ENCODE measurements at places on chromosomes 6 and 20.

DNA sequence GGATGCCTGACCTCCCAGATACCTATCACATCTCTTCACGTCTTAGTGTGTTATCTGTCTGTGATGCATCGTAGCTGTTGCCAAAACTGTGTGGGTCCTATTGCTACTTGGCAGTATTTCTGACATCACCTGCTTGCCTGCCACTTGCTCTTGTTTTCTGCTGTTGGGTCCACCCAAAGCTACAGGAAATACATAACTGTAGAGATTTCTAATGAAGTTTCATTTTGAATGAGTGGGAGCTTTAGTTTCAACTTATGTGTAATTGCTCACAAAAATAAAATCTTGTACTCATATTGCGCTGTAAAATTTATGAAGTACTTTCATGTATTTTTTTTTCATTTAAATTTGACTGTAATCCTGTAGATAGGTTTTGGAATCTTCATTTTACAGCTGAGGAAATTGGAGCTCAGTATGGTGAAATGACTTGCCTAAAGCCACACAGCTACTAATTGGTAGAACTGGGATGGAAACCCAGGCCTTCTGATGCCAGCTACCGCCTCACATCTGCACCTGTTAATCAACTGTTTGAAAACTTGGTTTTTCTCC is 113.6 kb upstream of the MAN1A1 start:
- no peak for DNase-seq

- DNase-seq, result no peak
Measured at GRCh38 chr6:150741633-150742200, 123.8 kb upstream of the MTHFD1L start.

DNA sequence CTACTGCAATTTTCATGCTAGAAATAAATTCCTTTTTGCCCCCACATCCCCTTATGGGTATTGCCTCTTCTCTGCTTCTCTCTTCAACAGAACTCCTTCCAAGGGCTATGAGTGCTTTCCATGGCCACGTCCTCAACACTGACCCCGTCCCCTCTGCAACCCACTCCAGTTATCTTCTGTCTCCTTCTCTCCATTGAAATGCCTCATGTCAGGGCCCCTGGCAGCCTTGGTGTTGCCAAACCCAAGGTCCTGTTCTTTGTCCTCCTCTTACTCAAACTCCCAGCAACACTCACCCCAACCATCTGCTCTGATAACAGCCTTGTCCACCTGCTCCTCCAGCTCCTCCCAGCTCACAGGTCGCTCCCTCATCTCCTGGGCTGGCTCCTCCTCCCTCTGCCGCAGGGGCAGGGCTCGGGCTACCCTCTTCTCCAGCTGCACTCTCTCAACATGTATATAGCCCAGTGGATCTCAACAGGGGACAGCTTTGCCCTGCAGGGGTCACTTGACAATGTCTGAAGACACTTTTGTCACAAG is 196.1 kb upstream of the QKI start:
- DNase-seq, result no peak

GRCh38 chr6:100617633-100618350 is 153.1 kb upstream of the SIM1 start:
- no peak for DNase-seq

- no peak for DNase-seq
Measured at GRCh38 chr20:44644667-44645131, 6.8 kb downstream of the ADA start.

GRCh38 chr6:127119102-127120022 is 891 bp downstream of the RSPO3 start:
- DNase-seq, result no peak

DNA sequence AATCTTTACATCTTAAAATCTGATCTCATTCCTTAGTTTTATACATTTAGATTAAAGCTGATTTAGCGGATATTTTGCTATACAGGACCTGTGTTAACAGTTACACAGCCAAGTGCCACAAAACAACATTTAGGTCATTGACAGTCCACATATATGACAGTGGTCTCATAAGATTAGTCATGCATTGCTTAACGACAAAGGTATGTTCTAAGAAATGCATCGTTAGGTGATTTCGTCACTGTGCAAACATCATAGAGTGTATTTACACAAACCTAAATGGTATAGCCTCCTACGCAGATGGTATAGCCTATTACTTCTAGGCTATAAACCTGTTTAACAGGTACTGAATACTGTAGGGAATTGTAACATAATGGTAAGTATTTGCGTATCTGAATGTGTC is 21.6 kb downstream of the ADGRG6 start:
- DNase-seq, result no peak

GRCh38 chr6:137350857-137351256 is 131.7 kb upstream of the IFNGR1 start:
- no peak for DNase-seq

GRCh38 chr6:152150196-152150595 is 342.7 kb downstream of the ESR1 start:
- DNase-seq, result no peak

GRCh38 chr6:46511320-46511719 is 20.1 kb upstream of the RCAN2 start:
- no peak for DNase-seq

DNA sequence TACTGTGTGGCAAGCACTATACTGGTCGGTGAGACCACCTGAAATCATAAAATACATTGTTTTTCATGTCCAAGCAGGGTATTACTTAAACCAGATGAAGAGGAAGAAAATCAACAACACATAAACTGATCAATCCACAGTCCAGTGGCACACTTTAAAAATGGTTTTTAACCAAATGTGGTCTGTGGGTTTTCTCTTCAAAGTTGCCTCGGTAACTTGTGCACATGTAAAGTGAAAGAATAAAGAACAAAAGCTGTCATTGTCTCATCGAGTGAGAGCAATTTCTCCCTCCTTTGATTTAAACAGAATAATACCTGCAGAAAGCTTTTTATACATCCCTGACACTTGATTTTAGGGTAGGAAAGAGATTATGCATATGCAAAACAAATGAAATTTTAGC is 3.7 kb downstream of the FLRT3 start:
- no peak for DNase-seq

- no peak for DNase-seq
Measured at GRCh38 chr20:49510562-49511122, 28.2 kb upstream of the KCNB1 start.

GRCh38 chr20:32236048-32236533 is 28.4 kb downstream of the POFUT1 start:
- no peak for DNase-seq

DNA sequence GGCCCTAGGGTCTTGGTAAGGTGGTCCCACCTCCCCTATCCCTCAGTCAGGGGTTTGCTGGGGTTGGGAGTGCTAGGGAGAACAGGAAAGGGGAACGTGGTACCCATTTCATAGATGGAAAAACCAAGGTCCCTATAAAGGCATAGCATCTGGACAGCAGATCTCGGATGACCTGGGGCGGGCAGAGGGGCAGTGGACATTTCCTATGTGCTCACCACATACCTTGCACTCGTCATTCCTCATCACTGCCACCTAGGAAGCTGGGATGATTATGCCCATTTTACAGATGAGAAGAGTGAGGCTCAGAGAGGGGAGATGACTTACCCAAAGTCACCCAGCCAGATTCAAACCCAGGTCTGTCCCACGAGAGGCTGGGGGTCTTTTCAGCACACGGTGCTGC is 12.1 kb downstream of the MYLK2 start:
- no peak for DNase-seq

DNA sequence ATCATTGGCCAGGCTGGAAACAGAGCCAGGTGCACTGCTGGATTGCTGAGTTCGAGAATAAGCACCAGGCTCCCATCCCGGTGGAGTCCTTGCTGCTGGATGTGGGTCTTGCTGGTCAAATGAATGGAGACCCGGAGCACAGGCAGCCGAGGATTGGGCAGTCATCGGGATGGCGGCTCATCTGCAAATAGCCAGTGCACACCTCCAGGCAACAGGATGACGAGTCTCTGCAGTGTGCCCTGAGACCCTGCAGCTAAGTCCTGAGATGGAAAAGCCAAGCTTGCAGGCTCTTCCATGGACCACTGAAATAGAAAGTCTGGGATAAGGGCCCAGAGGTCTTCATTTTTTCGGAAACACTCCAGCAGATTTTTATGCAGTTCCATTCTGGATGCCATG is 143.5 kb downstream of the WDR27 start:
- DNase-seq, result no peak

DNA sequence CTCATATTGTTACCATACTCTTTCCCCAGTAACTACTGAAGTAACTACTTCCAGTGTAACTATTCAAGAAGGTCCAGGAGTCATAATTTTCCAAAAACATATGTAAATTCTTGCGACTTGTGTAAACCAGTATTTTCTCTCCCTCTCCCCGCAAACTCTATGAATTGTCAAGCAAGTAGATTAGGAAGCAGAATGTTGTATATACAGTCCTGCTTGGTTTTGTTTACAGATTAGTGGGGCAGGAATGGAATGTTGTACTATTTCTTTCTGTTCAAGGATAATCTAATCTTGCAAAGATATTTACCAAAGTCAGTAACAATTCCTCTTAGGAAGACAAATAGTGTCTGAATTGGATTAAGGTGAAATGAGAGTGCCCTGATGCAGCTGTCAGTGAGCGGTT is 234.9 kb upstream of the PLN start:
- no peak for DNase-seq

DNA sequence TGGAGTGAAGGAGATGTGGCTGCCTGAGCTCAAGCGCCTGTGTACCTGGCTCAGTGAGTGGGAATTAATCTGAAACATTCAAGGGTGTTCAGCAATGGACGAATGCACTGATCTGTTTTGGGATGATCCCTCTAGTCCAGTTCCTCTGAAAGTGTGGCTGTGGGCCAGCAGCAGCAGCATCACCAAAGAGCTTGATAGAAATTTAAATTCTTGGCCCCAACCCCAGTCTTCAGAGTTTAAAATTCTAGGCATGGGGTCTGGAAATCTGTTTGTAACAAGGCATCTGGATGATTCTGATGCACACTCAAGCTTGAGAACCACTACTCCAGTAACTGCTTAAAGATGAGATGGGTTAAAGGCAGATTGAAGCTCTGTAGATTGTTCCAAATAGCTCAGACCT is 59.2 kb downstream of the STMND1 start:
- DNase-seq, result no peak

DNA sequence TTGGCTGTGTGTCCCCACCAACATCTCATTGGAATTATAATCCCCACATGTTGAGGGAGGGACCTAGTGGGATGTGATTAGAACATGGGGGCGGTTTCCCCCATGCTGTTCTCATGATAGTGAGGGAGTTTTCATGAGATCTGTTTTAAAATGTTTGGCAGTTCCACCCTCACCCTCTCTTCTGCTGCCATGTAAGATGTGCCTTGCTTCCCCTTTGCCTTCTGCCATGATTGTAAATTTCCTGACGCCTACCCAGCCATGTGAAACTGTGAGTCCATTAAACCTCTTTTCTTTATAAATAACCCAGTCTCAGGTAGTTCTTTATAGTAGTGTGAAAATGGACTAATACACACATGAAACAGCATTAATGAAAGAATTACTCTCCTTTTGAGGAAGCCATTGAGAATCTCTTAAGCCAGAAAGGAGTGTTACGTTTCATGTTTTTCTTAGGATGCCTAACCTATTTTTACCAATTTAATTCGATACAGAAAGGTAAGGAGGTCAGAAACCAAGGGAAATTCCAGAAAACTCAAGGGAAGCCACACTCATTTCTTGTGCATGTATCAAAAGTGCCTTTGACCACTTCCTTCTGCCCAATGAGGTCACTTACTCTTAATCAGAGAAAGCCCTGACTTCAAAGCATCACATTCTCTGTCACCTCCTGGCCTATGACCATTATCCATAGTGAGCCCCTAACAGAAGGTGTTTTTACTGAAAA is 24.7 kb upstream of the HINT3 start:
- no peak for DNase-seq

DNA sequence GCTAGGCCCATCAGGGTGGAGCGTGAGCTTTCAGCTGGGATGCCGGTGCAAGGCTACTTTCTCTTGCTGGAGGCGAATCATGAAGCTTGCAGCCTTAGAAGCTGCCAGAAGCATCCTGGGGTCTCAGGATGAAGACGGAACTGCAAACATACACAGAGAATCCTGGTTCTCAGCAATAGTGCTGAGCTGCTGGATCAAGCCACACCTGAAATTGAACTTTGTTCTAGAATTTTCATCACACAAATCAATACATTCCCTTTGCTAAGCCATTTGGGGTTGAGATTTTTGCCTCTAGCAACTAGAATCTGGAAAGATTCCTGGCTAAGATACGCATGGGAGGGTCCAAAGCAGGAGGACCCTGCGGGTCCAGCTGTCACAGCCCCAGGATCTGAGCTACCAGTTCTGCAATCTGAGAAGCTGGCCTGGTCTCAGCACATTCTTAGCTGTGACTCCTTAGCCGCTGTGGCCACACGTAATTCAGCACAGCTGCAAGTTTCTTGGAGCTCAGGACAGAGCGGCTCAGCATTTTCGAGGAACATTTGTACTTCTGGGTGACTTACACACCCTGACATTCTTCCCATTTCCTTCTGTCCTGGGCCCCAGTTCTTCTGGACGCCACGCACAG is 6.6 kb upstream of the ARFGAP1 start:
- DNase-seq, result no peak

DNA sequence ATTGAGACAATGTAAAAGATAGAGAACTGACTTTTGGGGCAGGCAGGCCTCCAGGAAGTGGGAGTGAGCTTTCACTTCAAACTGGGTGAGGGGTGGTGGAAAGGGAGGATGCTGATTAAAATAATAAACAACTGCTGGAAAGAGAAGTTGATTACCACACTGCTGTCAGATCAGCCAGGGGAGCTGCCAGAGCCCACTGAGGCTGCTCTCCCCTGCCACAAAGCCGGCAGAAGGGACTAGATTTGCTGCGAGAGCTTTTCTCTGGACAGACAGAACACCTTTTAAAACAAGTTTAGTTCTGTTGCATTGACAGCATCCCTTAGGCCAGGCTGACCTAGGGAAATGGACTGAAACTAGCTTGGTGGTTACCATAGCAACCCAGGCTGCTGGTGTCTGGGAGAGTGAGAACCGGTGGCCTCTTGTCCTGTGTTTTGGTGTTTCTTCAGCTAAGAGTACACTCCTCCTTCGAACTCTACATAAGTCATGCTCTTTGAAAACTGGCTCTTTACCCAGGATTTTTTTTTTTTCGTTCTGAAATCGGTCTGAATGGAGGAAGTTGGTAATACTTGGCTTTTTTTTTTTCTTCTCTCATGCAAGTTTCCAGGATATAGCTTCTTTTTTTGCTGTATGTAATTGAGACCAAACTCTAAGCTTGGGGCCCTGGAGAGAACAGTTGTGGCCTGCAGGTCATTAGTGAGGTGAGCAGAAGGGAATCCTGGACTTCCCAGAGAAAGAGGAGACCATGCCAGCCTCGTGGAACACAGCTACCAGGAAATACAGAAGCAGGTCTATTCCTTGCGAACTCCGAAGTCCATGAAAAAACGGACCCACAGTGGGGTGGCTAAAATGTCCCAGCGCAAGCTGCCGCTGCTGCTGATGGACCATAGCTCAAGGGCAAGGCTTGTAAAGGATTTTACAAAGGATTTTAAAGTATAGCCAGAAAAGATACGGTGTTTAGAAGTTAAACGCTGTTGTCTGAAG is 374.4 kb downstream of the UTRN start:
- DNase-seq, result no peak

GRCh38 chr20:46128310-46129151 is 10.4 kb downstream of the CD40 start:
- no peak for DNase-seq
